ENCODE measurements at places on chromosomes 5 and 9. TPM values are rescaled to one million over a fixed set of nuclear protein-coding genes. Genes with fewer than 3 reads are reported as not detected.

DNA sequence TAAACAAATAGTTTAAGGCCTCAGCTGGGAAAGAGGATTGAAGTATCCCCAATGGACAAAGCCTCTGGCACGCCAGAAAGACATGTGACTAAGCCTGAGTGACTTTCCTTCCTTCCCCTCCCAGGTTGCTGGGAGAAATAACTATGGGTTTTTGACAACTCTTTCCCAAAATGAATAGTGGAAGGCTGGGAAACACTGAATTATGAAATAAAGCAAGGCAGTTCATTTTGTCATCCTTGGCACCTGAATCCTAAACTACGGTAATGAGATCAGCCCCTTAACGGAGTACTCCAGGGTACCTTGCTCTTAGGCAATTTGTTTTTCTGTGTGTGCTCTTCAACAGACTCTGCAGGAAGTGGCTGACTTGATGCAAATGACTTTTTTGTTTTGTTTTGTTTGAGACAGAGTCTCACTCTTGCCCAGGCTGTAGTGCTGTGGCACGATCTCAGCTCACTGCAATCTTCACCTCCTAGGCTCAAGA, 75.2 kb downstream of the LMNB1 start:
- peaks cover 6% of the 10 kb centered on the region for H3K36me3 ChIP-seq
- no peak overlapping the region for H3K4me3 ChIP-seq
- H3K27ac ChIP-seq = no peak overlapping the region
- H3K4me1 ChIP-seq = peaks cover 46% of the 10 kb centered on the region

DNA sequence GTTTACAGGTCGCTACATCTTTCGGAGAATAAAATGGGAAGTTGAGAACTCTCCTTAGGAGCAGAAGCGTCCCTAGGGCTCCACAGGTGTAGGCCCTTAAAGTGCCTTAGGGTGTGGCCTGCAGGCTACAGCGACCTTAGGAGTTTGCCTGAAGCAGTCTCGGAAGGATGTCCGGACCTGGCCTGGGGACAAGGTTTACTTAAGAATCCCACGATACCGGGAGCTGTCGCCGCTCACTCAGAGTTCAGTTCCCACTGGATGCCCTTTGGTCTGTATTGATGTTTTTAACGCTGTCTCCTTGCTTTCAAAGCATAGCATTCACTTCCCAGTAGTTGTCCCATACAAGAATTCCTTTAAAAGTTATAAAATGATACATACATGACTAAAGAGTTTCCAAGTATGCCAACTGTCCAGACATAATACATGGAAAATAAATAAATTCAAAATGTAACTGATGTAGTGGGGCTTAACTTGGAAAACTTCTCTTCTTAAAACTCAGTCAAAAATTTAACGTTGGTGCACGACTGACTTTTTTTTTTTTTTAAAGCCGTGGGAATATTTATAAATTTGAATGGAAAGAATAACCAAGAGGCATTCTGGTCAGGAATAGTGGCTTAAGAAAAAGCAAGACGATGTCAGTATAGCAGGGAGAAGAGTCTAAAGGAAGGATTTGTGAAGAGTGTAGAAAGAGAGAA, 848 bp downstream of the RAD50 start:
- DNase-seq = no peak
- peaks cover 25% of the 10 kb centered on the region for H3K4me1 ChIP-seq
- peak overlapping the region; percentile 90 for H3K27ac ChIP-seq
- no peaks in the 10 kb centered on the region for H3K27me3 ChIP-seq

GRCh38 chr5:159884917-159885620, 31.2 kb upstream of the ADRA1B start:
- DNase-seq = no peak
- H3K4me3 ChIP-seq = no peak overlapping the region
- no peaks in the 10 kb centered on the region for H3K36me3 ChIP-seq
- H3K4me1 ChIP-seq = no peaks in the 10 kb centered on the region

DNA sequence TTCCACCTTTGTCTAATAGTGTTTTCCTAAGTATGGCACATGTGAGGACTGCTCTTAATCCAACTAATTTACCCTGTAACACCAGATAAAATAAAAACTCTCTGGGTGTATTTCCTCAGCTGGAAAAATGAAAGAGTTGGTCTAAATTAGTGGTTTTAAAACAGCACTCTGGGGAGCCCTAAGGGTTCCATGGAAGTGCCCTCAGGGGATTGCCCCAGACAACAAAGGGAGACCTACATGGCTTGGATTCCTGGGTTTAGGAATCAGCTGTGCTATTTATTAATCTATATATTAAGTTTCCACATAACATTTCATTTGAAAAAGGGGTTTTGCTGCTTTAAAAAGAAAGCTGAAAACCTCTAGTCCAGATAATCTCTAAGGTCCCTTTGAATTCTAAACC, 20.2 kb downstream of the ADAMTS6 start:
- no peak for DNase-seq
- no peak overlapping the region for H3K27ac ChIP-seq
- H3K4me3 ChIP-seq = no peak overlapping the region
- no peaks in the 10 kb centered on the region for H3K4me1 ChIP-seq

- peaks cover 66% of the 10 kb centered on the region for H3K4me1 ChIP-seq
- no peak for DNase-seq
- peak overlapping the region; percentile 81 for H3K4me3 ChIP-seq
- H3K27ac ChIP-seq = peak overlapping the region; percentile 94
These were observed 1.6 kb downstream of the ANXA6 start for GRCh38 chr5:151155775-151156506.

- H3K36me3 ChIP-seq = no peaks in the 10 kb centered on the region
- DNase-seq = no peak
- H3K27me3 ChIP-seq = no peaks in the 10 kb centered on the region
- peak overlapping the region; percentile 92 for H3K27ac ChIP-seq
These were observed 203.2 kb downstream of the TSSK1B start for GRCh38 chr5:113231653-113232000.

DNA sequence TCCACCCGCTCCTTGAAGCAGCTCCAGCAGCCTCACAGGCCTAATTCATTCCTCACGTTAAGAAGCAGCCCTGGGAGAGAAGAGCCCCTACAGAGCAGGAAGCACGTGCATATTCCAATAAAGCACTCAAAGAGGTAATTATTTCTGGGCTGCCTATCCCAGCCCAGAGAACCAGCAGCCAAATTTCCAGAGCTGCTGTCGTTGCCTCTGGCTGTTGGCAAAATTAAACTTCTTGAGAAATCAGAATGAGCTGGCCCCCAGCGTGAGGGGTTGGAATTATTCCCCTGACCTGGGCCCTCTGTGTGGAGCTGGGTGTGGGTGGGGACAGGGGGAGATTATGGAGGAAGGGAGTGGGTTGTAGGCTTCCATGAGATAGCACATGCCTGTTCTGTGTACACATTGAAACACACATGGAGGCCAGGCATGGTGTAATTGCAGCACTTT, 86.8 kb upstream of the HSPA9 start:
- peaks cover 24% of the 10 kb centered on the region for H3K4me1 ChIP-seq
- no peaks in the 10 kb centered on the region for H3K36me3 ChIP-seq
- H3K4me3 ChIP-seq = no peak overlapping the region
- H3K27ac ChIP-seq = no peak overlapping the region

DNA sequence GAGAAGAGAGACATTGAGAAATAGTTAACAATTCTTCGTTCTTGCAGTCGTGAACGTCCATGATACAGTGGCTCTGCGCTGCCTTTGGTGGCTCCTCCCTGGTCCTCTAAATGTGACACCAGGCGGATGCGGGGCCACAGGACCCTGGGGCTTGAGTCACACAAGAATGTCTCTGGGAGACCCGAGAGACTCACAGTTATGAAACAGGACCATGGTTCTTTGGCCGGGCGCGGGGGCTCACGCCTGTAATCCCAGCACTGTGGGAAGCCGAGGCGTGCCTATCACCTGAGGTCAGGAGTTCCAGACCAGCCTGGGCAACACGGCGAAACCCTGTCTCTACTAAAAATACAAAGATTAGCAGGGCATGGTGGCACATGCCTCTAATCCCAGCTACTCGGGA, 767 bp upstream of the ZDHHC11 start:
- no peak for DNase-seq
- no peaks in the 10 kb centered on the region for H3K36me3 ChIP-seq
- H3K27me3 ChIP-seq = peaks cover 16% of the 10 kb centered on the region
- no peaks in the 10 kb centered on the region for H3K4me1 ChIP-seq
- H3K27ac ChIP-seq = no peak overlapping the region

GRCh38 chr9:137606734-137607138, 1.2 kb downstream of the ARRDC1 start:
- H3K27ac ChIP-seq = no peak overlapping the region
- H3K4me1 ChIP-seq = peaks cover 16% of the 10 kb centered on the region
- H3K4me3 ChIP-seq = peak overlapping the region; percentile 69
- no peak for DNase-seq
- peaks cover 31% of the 10 kb centered on the region for H3K27me3 ChIP-seq

DNA sequence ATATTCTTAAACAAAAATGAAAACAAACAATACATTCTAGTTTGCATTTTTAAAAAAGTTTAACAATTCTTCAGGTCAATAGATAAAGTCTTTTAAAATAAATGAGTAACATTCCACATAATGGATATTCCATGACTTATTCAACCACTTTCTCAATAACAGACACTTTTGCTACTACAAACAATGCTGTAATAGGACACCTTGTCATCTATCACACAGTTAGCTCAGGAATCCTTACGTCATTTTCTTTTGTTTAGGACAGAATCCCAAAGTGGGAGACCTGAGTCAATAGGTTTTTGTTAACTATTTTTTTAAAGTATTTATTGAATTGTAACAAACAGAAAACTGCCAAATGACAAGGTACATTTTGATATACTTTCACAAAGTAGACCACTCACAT, 72.5 kb downstream of the CEP120 start:
- no peaks in the 10 kb centered on the region for H3K27me3 ChIP-seq
- no peak for DNase-seq
- peaks cover 30% of the 10 kb centered on the region for H3K36me3 ChIP-seq
- no peak overlapping the region for H3K4me3 ChIP-seq

DNA sequence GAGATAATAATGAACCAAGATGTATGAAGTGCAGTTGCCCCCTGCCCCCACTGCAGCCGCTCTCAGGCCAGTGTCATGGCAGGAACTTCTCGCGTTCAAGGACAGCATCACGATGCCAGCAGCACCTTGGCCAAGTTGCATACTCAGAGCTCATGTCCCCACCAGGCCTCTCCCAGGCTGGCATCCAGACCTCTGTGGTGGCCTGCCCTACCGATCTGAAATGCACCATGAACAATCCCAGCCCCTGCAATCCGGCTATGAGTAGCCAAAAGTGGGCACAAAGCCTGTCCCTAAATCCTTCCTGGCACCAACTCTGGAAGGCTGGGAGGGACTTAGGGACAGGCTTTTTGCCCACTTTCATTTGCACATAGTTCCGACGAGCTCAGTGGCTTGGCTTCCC, 140.9 kb downstream of the PAX5 start:
- no peak overlapping the region for H3K4me3 ChIP-seq
- peaks cover 3% of the 10 kb centered on the region for H3K4me1 ChIP-seq
- H3K27me3 ChIP-seq = peaks cover 92% of the 10 kb centered on the region
- no peak overlapping the region for H3K27ac ChIP-seq
- DNase-seq = no peak

DNA sequence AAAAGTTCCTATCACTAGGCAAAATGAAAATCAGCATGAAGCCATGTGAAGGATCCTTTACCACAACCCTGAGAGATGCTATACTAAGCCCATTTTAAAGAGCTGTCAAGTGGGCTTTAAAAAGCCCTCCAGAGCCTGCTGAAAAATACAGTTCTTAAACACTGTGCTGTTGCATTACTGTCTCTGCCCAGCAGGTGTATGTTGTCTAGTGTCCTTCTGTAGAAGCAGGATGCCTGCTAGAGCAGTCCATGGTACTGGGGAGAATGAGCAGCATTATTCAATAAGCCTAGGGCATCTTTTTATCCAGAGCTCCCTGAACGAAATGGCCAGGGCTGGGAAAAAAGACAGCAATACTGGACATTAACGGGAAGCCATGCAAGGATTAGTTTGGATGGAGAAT, 126.2 kb upstream of the PLCXD3 start:
- no peaks in the 10 kb centered on the region for H3K36me3 ChIP-seq
- H3K4me1 ChIP-seq = peaks cover 8% of the 10 kb centered on the region
- no peak overlapping the region for H3K4me3 ChIP-seq
- no peak for DNase-seq
- H3K27me3 ChIP-seq = no peaks in the 10 kb centered on the region

GRCh38 chr5:132027027-132027426, 15.6 kb upstream of the ACSL6 start:
- H3K36me3 ChIP-seq = no peaks in the 10 kb centered on the region
- DNase-seq = peak; percentile 17
- H3K27me3 ChIP-seq = peaks cover 43% of the 10 kb centered on the region
- no peak overlapping the region for H3K27ac ChIP-seq
- no peak overlapping the region for H3K4me3 ChIP-seq

DNA sequence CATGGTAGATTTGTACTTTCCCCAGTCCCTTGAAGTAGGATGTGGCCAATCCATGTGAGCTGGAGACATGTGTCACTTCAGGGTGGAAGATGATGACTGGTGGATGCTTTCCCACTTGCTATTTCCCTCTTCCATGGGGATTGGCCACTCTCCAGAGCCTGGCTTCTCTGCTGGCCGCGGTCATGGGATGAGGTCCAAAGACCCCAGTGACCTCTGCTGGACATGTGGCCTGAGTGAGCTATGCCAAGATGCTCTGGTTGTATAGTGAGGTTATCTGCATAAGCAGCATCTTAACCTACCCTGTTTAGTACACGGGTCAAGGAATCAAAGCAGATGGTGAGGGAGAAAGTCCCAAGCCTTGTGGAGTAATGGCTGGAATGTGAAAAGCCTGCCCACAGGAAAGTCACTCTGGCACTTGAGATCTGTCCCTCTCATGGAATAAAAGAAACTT, 47.1 kb downstream of the SH3PXD2B start:
- H3K4me3 ChIP-seq = no peak overlapping the region
- H3K36me3 ChIP-seq = peaks cover 42% of the 10 kb centered on the region
- H3K4me1 ChIP-seq = peaks cover 23% of the 10 kb centered on the region

DNA sequence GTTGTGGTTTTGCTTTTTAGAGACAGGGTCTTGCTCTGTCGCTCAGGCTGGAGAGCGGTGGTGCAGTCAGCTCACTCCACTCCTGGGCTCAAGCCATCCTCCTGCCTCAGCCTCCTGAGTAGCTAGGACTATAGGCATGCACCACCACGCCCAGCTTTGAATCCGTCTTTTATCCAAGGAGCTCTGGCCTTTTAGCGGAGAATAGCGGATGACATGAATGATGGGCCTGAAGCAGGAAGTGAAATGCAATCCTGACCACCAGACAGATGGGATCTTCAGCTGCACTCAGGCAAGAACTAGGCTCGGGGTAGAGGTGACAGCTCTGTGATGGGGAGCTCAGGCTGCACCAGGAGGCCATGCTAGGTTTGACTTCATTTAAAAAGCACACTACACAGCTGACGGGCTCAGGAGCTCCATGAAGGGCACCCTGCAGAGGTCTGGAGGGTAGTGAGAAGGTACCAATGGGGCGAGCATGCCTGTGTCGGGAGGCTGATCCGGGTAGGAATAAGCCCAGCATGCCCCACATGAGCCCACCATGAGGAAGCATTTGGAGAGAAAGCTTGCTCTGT, 21.9 kb downstream of the POLR1E start:
- no peak overlapping the region for H3K27ac ChIP-seq
- no peaks in the 10 kb centered on the region for H3K4me1 ChIP-seq
- DNase-seq = no peak
- no peaks in the 10 kb centered on the region for H3K27me3 ChIP-seq
- peaks cover 17% of the 10 kb centered on the region for H3K36me3 ChIP-seq

Gene OR1Q1
- total RNA-seq = not detected

Gene MLANA
- not detected for total RNA-seq

Measured in mesothelial cell of epicardium (in vitro differentiated cells).